ENCODE measurements at places on chromosomes 12 and 14. TPM values are rescaled to one million over a fixed set of nuclear protein-coding genes. Genes with fewer than 3 reads are reported as not detected.

DNA sequence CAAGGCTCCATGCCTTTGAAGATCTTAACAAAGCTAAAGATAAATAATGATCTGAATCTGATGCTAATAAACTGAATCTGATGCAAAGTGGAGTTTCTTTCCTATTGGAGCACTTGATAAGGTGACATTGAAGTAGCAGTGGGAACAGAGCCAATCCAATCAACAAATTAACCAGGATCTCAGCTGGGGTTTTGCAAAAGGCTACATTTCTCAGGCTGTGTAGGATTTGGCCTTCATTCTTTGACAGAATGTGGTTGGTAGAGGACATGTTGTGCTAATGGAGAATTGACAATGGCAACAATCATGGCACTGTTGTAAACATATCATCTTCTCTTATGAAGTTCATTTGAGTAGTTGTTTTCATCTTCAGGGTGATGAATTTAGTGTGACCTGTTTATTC, 164.9 kb downstream of the CCDC91 start:
- DNase-seq = no peak

DNA sequence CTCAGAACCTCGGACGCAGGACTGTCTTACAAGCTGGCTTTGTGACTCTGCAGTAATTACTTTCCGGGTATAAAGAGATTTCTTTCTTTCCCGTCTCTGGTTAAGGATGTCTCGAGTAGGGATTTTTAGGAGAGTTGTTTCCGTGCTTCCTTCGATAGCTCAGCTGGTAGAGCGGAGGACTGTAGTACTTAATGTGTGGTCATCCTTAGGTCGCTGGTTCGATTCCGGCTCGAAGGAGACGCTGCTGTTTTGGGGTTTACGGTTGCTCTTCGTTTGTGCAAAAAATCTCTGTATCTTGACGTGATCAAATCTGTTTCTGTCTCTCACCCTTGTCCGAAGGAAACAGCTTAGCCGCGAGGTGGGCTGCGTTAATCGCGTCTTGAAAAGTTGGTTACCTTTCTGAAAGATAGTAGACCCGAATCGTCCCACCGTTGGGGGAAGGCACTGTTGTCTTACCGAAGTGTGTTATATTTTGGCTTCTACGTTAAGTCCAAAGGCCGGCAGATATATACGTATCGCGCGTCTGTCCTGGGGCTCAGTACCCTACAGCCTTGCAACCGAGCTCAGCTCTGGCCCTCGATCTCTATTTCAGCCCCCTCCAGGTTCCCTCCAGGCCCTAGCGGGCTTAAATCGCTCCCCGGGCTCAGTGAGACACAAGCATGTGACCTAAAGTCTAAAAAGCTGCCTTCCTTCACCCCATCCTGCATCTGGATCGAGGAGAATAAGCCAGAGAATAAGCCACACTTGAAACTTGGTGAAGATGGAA, 1.1 kb upstream of the RNASE4 start:
- peak; percentile 96 for DNase-seq

DNA sequence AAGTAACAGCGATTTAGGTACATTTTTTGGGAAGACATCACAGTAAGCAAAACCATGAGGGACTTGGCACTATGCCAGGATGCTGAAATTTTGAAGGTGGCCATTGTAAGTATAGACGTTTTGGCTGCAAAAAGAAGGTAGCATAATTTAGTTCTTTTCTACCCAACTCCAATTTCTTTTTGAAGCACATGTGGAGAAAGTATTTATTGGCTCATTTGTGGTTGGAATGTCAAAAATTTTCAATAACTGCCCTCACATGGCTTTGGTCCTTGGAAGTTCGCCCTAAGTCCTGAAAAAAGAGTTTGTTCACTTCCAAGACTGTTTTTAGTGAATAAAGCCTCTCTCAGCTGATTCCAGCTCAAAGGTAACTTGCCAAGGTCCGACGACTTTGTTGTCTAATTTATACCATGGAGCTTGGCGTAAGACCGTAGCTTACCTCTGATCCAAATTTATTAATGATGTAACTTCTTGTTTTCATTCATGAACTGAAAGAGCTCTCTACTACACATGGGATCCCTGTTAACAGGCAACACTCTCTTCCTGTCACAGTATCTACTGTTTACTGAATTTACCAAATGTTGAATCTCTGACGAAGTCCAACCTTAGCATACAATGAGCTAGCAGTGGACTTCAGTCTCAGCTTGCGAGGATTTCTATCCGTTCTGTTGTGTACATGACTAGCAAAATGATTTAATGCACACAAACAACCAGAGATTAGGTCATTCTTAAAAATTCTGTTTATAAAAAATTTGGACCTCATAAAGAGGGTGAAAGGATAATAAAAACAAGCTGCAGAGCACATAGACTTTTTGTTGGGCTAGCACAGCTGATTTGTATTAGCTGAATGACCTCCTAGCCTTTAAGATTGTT, 49.0 kb downstream of the MSRB3 start:
- DNase-seq = no peak

GRCh38 chr12:99390707-99391106, 256.8 kb upstream of the GARIN6 start:
- DNase-seq = no peak

ABCC9 gene
- total RNA-seq = 0.03 TPM

DNA sequence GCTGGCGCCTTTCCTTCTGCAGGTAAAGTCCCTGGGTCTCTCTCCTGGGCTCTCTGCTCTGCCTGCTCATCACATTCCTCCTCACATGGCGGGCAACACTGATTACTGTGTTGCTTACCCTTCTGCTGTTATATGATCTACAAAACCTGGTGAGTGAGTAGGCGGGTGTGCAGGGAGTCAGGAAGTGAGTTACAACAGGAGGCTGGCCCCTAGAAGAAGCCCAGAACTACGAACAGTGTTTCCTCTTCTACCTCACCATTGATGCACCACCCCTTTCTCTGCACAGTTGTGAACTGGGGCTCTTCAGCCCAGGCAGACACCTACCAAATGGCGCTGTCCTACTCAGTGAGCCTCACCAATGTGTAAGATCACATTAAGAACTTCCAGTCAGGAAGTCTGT, 4.9 kb upstream of the KLHL33 start:
- peak; percentile 17 for DNase-seq

- DNase-seq = peak; percentile 41
Measured at GRCh38 chr12:107843351-107844311, 69.1 kb downstream of the ASCL4 start.

IAPP gene
- not detected for total RNA-seq

DNA sequence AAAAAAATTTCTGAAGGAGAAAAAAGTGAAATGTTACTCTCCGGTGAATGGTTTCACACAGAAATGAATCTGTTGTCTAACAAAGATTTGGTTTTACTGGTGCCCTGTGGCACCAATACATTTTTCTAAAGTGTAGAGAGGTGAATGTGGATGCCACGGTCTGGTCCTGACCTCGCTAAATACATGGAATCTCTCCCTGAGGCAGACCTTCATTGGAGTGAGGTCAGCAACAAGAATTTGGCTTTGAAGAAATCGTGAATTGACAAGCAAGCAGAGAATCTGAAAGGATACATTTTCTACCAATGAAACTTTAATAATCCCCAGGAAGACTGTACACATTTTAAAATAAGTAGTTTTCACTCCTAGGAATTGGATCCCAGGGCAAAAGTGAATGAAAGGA, 81.2 kb upstream of the OTOGL start:
- DNase-seq = no peak

DNA sequence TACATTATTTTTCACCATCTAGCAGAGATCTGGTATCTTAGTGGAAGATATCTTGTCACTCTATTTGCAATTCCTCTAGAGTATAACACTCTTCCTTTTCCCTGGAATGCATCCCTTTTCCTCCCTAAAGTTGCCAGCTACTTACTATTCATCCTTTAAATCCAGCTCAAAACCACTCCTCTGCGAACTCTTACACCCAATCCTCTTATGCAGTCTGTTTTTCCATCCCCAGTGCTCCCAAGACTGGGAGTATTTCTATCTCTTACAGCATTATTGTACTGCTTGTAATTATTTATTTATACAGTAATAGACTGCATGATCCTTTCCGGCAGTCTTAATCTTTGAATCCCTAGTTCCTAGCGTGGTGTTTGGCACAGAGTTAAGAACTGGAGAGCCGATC, 2.9 kb upstream of the SRGAP1 start:
- no peak for DNase-seq

- DNase-seq = peak; percentile 68
Measured at GRCh38 chr14:32934073-32934880, 4.4 kb upstream of the NPAS3 start.

THAP2 gene
- 2.6 TPM for total RNA-seq

COL2A1 gene
- 0.30 TPM for total RNA-seq

TAC3 gene
- not detected for total RNA-seq

STYK1 gene
- total RNA-seq = 1.0 TPM

FSCB gene
- not detected for total RNA-seq

TSHR gene
- not detected for total RNA-seq
